ENCODE measurements at places on chromosomes 1 and 21.

DNA sequence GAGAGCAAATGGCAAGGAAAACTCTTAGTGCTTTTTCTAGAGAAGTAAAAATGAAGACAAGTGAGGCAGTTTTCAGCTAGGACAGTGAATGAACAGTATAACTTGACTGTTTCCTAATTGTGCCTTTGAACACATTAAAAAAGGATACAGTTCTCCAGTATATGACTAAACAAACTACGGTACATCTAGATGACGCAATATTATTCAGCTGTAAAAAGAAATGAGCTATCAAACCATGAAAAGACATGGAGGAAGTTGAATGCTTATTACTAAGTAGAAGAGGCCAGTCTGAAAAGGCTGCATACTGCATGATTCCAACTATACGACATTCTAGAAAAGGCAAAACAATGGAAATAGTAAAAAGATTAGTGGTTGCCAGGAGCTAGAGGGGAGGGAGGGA lies 206.3 kb downstream of the SIPA1L2 start:
- DNase-seq = no peak

- DNase-seq = no peak
Observed at GRCh38 chr1:115828101-115829022, 12.6 kb downstream of the NHLH2 start.

DNA sequence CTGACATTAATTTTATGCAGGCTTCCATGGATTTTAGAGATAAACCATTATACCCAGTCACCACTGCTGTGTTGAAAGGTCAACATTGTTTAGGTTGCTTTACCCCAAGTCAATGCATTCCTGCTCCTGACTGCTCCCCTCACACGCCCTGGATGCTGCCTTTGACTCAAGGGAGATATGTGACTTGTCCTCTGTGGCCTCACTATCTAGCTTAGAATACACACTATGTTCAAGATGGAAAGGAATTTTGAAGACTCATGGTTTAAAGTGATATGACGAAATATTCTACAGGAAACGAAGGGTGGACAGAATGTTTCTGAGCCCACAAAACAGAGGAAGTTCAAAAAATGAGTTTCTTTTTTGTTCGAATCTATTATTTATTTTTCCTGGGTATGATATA lies 170.4 kb upstream of the NR5A2 start:
- DNase-seq = no peak

DNA sequence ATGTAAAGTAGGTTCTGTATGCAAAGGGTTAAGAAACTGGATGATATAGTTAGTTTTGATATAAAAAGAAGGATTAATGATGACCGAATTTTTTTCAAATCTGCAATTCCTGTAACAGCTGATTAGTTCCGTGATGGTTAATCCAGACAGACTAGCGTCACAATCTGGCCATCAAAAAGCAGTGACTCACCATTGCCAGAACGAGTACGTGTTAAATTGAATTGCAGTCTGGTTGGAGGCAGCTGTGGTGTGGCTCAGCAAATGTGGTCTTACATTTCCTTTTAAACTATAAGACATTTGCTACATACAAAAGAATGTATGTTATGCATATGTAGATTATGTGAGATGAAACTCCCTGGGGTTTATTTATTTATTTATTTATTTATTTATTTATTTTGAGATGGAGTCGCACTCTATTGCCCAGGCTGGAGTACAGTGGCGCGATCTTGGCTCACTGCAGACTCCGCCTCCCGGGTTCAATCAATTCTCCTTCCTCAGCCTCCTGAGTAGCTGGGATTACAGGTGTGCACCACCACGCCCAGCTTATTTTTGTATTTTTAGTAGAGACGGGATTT lies 139.8 kb downstream of the RYR2 start:
- no peak for DNase-seq

- no peak for DNase-seq
Observed at GRCh38 chr1:10651793-10652192, 144.7 kb downstream of the CASZ1 start.

DNA sequence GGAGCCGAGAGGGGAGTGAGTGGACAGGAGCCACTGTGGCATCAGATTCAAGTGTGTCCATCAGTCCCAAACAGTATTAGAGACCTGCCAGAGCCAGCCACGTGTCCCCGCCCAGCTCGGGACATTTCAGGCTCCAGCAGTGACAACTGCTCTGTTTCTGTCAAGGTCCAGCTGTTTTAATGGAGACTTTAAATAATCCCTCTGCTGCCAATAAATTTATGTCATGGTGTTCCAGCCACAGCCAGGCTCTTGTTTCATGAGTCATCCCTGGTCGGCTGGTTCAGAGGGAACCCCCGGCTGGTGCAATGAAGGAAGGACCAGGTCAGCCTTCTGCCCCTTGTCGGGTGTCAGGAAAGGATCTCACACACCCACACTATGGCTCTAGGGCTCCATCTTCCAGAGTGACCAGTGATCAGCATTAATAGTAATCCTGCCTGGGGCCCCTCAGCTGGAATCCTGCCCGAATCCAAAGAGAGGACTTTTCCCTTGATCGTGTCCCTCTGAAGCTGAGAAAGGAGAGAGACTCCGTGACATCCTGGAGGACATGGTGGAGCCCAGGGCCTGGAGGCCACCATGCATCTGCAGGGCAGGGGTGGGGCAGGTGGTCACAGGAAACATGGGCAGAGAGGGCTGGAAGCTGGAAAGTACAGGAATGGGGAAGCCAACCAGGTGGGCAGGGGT lies 197.3 kb downstream of the MATN1 start:
- DNase-seq = peak; percentile 17

GRCh38 chr1:8374812-8375211 lies 56.9 kb downstream of the SLC45A1 start:
- no peak for DNase-seq

- no peak for DNase-seq
Observed at GRCh38 chr1:111323231-111323630, 32.6 kb downstream of the CHIA start.

DNA sequence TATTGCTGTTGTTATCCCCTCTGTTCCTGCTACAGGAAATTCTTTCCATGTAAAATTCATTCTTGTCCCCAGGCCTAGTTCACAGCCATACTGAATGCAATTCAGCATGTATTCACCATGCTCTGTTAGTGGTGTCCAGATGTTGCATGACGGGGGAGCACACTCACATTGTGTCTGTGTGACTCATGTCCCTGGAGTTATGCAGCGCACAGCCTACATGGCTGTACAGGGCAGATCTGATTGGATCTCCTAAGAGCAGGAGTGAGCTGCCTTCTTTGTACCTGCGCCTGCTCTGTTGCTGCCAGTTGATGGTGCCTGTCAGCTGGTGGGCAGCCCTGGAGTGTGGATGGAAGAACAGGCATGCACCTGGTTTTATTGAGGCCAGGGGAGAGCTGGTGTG lies 17.6 kb downstream of the HTR6 start:
- no peak for DNase-seq

GRCh38 chr1:17162941-17163340 lies 42.0 kb upstream of the PADI1 start:
- no peak for DNase-seq

GRCh38 chr1:214037468-214037867 lies 49.7 kb downstream of the PROX1 start:
- DNase-seq = no peak

DNA sequence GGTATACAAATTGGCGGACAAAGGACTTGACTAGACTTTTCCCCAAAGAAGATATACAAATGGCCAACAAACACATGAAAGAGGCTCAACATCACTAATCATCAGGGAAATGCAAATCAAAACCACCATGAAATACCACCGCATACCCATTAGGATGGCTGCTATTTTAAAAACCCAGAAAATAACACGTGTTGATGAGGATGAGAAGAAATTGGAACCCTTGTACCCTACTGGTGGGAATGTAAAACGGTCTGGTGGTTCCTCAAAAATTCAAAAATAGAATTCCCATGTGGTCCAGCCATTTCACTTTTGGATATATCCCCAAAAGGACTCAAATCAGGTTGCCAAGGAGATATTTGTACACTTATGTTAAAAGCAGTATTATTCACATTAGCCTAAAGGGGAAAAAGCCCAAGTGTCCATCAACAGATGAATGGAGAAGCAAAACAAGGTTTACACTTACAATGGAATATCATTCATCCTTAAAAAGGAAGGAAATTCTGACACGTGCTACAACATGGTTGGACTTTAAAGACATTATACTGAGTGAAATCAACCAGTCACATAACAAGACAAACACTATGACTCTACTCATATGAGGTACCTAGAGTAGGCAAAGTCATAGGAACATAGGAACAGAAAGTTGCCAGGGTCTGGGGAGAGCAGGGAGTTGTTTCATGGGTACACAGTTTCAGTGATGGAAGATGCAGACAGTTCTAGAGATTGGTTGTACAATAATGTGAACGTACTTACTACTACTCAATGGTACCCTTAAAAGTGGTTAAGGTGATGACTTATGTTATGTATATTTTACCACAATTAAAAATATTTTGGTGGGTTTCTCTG lies 17.0 kb downstream of the CD34 start:
- no peak for DNase-seq

- no peak for DNase-seq
Observed at GRCh38 chr1:186060226-186060625, 314.8 kb downstream of the TPR start.

- no peak for DNase-seq
Observed at GRCh38 chr1:15684042-15684461, at the start of gene PLEKHM2. TSS of gene PLEKHM2 (plus strand) at chr1:15684320. CDS start at chr1:15684559, 239 bp downstream.

- no peak for DNase-seq
Observed at GRCh38 chr1:199510314-199510713, 517.2 kb upstream of the NR5A2 start.

DNA sequence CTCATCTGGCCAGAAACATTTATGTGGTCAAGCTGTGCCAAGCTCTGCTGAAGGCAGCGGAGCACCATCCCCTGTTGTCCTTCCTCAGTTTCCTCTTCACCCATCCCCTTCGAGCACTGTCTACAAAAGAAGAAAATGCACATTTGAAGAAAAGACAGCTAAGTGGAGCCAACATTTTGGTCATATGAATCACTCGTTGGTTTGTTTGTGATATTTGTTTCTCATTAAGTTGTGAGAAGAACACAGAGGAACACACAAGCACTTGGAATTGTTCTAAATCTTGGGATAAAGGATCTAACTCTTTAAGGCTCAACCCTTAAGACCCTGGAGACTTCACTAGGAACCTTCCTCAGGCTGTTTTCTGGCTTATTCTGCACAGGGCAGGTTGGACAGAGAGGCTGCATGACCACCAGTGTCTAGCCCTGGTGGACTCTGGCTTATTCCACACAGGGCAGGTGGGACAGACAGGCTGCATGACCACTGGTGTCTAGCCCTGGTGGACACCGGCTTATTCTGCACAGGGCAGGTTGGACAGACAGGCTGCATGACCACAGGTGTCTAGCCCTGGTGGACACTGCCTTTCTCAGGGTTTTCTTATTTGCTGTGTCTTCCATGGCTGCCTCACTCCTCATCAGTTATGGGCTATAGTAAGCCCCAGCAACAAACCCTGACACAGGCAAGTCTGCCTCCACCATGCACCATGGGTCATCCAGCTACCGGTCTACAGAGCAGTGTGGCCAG lies 35.3 kb upstream of the COL6A2 start:
- DNase-seq = no peak

GRCh38 chr1:238205045-238205662 lies 314.4 kb upstream of the ZP4 start:
- no peak for DNase-seq

GRCh38 chr1:207918011-207918410 lies 7.1 kb upstream of the CD34 start:
- DNase-seq = no peak

GRCh38 chr1:196160066-196160795 lies 448.0 kb downstream of the KCNT2 start:
- no peak for DNase-seq

GRCh38 chr1:200180821-200181220 lies 153.3 kb downstream of the NR5A2 start:
- no peak for DNase-seq

- no peak for DNase-seq
Observed at GRCh38 chr1:155420788-155421187, 100.1 kb downstream of the RUSC1 start.

- no peak for DNase-seq
Observed at GRCh38 chr1:209617047-209617673, 33.6 kb downstream of the CAMK1G start.

GRCh38 chr1:156848461-156849150 lies 10.3 kb downstream of the INSRR start:
- no peak for DNase-seq

DNA sequence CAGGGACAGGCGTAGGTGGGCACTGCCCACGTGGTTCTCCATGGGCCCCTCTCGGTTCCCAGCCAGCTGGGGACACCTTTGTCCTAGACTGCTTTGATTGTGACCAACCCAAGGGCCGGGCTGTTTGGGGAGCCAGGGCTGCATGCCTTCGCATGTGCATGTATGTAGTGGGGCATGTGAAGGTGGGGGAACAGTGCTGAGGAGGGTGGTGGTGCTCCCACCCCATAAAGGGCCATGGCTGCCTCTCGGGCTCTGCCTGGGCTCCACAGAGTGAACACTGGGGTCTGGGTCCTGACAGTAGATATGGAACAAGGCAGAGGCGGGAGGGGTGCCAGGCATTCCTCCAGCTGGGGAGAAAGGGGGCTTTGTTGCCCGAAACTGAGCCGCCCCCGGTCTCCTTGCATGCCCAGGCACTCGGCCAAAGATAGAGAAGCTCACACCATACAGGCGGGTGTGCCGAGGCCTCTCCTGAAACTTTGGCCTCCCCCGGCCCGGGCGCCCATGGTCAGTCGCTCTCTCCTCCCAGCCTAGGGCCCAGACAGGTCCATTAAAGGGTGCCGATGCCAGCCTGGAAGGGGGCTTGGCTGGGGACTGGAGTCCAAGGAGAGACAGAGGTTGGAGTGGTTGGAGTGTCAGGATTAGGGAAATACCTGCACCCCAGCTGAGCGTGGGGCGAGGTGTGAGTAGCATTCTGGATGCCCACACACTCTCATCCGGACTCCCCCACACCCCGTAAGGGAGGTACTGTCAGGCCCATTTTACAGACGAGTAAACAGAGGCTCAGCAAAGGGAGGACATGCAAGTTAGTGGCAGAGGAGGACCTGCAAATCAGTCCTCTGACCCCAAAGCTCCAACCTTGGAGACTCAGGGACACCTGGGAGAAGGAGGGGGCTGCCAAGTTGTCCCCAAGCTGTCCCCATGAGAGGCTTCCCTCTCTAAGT lies 41.1 kb downstream of the EPHA2 start:
- no peak for DNase-seq

DNA sequence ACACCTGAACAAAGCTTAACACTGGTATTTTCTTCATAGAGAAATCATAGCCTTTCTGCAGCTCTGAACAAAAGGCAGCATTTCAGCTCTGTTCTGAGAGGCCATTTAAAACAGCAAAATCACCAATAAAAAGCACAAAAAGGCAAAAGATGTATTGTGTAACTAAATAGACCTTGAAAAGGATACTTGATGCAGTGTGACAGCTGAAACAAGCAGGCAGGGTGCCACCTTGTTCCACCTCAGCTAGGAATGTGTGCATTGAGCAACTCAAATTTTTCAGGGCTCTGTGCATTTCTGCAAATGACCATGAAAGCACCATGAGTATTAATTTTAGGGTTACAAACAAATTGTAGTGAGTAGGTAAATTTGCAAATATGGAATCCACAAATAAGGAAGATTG lies 65.8 kb downstream of the RHOU start:
- no peak for DNase-seq
